ENCODE measurements at places on chromosomes 7 and 10.

DNA sequence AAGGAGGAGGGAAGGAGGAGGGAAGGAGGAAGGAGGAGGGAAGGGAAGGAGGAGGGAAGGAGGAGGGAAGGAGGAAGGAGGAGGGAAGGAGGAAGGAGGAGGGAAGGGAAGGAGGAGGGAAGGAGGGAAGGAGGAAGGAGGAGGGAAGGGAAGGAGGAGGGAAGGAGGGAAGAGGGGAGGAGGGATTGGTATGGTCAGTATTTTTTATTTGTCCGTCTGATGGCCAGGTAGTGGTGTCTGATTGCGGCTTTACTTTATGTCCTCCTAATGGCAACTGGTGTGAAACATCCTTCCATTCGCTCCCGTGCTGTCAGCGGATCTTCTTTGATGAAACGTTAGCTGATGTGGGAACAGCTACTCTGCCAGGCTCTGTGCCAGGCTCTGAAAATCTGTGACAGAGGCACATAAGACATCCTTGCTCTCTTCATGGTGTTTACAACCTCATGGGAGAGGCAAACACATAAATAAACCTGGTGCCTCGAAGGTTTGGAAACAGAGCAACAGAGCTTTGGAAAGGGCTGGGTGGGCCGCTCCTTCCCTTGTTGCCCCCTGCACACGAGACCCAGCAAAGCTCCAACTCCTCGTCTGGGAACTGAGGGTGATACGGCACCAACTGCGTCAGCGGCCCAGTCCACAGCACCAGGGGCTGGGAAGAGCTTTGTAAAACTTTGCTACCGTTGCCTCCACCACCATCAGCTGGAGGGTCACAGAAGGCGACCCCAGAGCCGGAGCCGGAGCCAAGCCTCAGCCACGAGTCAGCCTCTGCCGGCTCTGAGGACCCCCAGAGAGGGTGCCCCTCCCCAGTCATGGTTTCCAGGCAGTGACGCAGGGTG lies 40.3 kb downstream of the PDGFA start:
- DNase-seq = no peak

- no peak for DNase-seq
Observed at GRCh38 chr7:46544396-46545008, 623.4 kb upstream of the IGFBP3 start.

DNA sequence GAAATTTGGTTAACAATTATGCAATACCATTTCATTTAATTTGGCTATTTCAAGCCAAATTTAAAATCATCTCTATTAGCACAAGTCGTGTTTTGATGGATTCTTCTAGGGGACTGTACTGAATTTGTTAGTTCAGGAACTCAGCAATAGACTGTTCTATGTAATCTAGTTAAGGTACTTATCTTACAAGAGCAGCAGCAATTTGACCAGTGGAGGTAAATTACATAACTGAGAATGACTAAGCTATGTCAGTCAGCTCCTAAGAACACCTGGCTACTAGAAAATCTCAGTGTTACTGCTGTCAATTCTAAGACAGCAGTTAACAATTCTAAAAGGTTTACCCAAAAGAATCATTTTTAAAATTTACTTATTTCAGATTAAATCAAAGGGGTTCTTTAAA lies 513.9 kb upstream of the ZWINT start:
- no peak for DNase-seq

- DNase-seq = no peak
Observed at GRCh38 chr10:31605861-31606525, 287.0 kb downstream of the ZEB1 start.

DNA sequence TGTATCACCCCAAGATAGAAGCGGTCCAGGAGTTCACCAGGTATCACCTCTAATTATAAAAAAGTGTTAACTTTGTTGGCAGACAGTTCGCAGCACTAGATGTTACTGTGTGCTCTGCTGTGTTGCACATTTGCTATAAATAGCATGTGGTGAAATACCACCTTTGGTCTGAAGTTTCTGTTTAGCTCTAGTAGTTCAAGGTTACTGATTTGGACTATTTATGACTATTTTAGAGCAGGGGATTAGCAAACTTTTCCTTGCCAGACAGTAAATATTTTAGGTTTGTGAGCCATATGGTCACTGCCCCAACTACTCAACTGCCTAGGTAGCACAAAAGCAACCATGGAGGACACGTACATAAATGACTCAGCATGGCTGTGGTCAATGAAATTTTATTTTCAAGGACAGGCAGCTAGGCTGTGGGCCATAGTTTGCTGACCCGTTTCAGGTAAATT lies 16.5 kb downstream of the DENND10 start:
- DNase-seq = no peak

DNA sequence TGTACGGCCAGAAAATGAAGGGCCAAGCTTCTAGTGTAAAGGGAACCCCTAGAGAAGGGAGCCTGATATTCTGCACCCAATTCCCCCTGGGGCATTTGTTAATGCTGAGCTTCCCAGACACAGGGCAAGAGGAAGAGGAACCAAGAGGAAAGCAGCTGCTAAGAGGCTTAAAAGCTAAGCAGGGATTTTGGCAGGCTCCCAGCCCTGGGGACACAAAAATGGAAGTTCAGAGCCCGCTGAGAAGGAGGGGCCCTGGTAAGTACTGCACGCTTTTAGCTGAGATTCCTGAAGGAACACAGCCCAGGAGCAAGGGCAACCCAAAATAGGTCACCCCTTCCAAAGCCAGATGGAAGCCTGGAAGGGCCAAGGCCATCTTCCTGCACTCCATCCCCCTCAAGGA lies 387.3 kb upstream of the MGMT start:
- DNase-seq = no peak

GRCh38 chr7:22043367-22043766 lies 97.7 kb upstream of the CDCA7L start:
- no peak for DNase-seq

- DNase-seq = no peak
Observed at GRCh38 chr7:57496395-57496794, 46.4 kb downstream of the ZNF716 start.

GRCh38 chr7:124088590-124088989 lies 55.7 kb upstream of the TMEM229A start:
- DNase-seq = no peak

- no peak for DNase-seq
Observed at GRCh38 chr7:31014826-31015225, 37.3 kb upstream of the ADCYAP1R1 start.

DNA sequence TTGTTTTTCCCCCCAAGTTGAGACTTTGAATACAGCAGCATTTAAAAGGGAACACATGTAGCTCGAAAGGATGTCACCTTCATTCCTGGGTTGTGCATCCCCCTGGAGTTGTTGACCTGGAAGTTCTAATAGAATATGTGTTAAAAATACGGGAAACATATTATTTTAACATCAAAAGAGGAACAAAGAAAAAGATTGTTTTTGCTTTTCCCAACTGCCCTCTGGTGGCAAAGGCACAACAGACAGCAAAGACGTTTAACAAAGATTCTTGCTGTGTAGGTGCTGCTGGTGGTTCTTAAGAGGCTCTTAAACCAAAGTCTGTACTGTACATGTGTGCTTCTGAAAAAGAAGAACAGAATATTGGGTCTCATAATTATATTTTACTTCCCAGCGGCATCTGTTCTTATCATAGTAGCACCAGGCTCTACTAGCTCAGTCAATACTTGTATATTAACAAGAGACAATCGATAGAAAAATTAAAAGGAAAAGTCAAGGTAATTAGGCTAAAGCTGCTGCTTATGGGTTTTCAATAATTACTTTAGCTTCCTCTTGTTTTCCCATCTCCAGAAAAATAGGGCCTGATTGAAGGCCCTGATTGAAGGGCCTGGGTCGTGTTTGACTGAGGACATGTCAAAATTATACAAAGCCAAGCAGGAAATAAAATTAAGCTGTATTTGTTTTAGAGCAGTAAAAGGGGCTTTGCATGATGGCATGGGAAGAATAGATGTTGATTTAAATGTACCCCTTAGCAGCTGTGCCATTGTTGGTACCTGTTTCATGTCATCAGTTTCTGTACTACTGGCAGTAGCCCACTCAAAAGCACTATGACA lies 384.2 kb upstream of the LRGUK start:
- DNase-seq = no peak

GRCh38 chr7:30925913-30926312 lies 14.3 kb downstream of the AQP1 start:
- DNase-seq = no peak

- DNase-seq = no peak
Observed at GRCh38 chr10:64795847-64796246, 1274.6 kb downstream of the REEP3 start.

DNA sequence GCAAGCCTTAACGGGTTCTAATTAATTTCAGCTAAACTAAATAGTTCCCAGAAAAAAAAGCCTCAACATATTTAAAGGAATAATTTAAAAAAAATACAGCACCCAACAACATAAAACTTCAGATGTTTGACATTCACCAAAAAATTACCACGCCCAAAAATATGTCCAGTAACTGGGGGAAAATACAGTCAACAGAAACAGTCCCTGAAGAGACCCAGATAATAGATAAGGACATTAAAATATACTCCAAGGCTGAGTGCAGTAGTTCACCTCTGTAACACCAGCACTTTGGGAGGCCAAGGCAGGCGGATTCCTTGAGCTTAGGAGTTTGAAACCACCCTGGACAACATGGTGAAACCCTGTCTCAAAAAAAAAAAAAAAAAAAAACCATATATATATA lies 78.0 kb downstream of the BTAF1 start:
- no peak for DNase-seq

- no peak for DNase-seq
Observed at GRCh38 chr10:33746836-33747268, 412.4 kb upstream of the NRP1 start.

DNA sequence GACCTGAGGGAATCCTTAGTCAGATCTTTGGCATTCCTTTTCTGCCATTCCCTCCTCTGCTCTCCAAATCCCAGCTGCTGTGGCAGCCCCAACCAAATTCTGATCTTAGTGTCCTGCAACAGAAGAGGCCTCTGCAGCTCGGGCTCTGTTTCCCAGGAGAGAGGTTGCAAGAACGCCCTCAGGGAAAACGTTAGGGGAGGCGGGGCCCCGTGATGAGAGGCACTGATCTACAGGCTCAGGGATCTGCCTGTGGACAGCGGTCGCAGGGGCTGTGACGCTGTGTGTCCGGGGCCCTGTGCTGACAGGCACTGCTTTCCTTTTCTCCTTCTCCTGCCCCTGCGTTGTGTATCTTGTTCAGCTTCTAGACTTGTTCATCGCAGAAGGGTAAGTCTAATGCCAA lies 57.3 kb upstream of the DPYSL4 start:
- no peak for DNase-seq

DNA sequence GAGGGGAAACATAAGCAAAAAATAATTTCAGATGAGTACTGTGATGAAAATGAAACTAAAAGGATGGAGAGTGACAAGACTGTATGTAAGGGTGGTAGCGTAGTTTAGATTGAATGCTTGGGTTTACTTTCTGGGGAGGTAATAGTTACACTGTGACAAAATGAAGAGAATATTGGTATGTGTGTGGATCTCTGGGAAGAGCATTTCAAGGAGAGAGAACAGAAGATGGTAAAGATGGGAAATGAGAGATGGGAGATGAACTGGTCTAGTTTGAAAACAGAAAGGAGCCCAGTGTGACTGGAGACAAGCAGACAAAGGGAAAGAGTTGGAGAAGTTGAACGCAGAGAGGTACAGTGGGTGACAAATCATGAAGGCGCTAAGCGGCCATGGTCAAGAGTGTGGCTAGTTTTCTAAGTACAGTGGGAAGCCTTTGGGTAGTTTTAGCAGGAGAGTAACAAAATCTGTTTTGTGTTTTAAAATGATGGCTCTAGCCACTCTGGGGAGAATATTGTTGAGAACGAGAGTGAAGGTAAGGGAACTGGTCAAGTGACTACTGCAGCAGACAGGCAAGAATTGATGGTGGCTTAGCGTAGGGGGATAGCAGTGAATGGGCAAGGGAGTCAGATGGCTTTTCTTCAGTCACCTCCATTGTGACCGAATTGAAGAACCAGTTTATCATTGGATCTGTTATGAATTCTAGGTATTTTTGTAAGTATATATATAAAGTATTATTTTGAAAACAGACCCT lies 22.6 kb downstream of the PALS2 start:
- no peak for DNase-seq

- DNase-seq = no peak
Observed at GRCh38 chr7:39069031-39069430, 91.3 kb downstream of the POU6F2 start.

- DNase-seq = no peak
Observed at GRCh38 chr10:88041243-88042159, 178.1 kb downstream of the PTEN start.

GRCh38 chr10:81570878-81571794 lies 303.9 kb upstream of the NRG3 start:
- no peak for DNase-seq

DNA sequence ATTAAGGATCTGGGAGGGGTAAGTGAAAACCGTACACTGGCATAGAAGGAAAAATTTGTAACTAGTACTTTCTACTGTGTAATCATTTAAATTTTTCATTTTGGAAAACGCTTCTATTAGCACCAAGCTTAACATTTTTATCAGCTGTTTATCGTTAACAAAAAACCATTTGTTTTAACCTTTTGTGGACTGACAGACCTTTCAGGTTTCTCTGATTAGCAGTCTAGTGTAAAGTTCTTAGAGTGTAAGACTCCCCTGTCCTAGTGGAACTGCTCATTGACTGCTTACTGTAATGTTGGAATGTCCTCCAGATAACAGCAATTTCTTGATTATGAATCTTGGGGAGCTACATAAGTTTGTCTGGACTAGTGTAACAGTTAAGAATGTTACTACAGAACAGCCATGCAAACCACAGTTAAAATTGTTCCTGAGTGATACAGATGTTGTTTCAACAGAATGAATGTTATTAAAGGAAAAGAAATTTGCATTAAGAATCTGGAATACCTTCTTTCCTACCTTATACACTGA lies 2.0 kb downstream of the DBF4 start:
- no peak for DNase-seq

GRCh38 chr10:23441251-23441650 lies 2.4 kb downstream of the OTUD1 start:
- DNase-seq = no peak

GRCh38 chr7:55431898-55432297 lies 66.8 kb downstream of the LANCL2 start:
- no peak for DNase-seq

- no peak for DNase-seq
Observed at GRCh38 chr10:78433076-78433595, 399.5 kb downstream of the RPS24 start.

All from stimulated activated CD4-positive, alpha-beta T cell treated with anti-CD3 and anti-CD28 coated beads, Interleukin-1b, Interleukin-23, amount 100 ng/mL, for 1 hour (primary cell).